NCI-H774 (cell line): ENCODE measurements at places on chromosomes 1 and 21.

- DNase-seq, result no peak
Measured at GRCh38 chr1:184219414-184219813, 167.4 kb upstream of the C1orf21 start.

DNA sequence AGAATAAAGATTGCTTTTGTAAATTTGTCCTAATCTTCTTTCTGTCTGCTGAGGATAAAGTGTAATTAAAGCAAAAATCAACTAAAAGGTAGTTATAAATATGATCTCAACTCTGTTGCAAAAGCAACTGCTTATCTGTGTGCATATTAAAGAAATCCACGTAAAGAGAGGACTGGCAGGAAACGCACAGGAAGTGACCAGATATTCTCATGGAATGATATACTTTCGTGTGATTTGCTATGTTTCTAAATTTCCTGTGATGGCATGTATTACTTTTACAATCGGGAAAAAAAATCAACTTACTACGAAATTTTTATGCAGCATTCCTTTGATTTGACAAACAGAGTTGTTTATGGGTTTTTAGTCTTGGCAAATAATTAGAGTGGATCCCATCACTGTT, 75.4 kb downstream of the RGS2 start:
- no peak for DNase-seq

- no peak for DNase-seq
Measured at GRCh38 chr1:212467843-212468482, 35.2 kb downstream of the NENF start.

- no peak for DNase-seq
Measured at GRCh38 chr1:238329671-238330070, 438.9 kb upstream of the ZP4 start.

DNA sequence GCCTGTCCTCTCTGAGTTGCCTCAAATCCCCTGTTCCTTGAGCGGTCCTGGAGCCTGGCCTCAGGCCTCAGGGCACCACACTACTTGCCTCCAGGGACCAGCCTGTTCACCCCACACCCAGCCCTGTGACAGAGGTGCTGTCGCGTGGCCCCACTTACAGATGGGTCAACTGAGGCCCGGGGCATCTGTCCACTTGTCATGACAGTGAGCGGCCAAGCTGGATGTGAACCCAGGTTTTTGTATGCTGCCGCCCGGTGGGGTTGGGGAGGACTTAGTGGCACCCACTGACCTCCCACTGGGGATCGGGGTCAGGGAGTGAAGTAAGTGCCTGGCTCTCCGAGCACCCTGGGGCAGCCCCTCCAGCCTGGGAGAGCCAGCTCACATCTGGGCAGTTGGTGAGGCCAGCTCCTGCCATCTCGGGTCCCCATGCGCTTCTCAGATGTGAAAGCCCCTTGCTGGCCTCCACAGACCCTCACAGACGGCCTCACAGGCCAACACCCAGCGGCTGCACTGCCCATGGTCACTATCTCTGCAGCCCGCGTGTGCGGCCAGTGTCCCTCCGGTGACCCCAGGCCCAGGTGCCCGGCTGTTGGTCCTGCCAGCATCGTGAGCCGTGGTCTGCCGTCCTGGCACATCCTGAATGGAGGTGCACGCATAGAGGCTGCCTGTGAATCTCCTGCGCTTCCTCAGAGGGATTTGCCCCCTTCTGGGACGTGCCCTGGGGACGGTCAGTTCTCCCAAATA, 9.3 kb upstream of the FAAP20 start:
- no peak for DNase-seq

DNA sequence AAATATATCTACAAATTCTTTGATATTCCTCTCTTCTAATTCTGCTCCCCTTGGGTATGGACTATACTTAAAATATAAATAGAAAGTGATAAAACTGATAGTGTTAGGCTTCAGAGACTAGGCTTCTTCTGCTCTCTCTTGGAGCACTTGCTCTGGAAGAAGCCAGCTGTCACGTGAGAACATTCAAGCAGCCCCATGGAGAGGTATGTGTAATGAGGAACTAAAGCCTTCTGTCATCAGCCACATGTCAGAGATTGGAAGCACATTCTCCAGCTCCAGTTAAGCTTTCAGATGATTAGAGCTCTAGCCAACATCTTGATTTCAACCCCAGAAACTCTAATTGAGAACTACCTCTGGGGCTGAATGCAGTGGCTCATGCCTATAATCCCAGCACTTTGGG, 34.3 kb downstream of the XKR8 start:
- DNase-seq, result no peak

GRCh38 chr1:11967028-11967547, 13.2 kb upstream of the MFN2 start:
- no peak for DNase-seq

DNA sequence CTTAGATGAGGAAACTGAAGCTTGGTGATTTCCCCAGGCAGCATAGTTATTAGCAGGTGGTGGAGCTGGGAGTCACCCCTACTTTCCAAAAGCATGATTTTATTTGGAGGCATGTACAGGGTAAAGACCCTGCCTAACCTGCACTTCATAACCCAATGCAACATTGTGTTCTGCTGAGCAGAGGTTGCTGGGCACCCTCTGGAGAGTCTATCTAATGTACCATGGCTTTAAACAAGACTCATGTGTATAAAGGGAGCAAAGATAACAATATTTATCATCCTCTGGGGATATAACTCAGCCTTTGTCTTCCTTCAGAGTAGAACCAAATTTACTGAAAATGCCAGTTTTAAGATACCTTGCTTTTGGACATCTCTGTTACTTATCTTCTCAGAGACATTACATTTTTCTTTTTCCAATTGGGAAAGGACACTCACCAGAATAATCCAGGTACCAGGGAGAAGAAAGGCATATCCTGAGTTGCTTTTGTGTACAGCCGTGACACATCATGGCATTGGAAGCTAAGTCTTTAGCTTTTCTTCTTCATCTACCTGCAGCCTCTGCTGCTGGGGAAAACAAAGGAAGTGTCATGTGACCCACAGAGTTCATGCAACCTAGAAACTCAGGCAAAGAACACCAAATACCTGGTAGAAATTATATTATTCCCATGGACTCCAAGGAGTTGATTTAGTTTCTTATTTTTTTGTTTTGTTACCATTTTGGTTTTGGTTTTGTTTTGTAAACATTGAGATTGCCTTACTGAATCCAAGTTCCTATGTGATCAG, 39.6 kb downstream of the ELAVL4 start:
- no peak for DNase-seq

DNA sequence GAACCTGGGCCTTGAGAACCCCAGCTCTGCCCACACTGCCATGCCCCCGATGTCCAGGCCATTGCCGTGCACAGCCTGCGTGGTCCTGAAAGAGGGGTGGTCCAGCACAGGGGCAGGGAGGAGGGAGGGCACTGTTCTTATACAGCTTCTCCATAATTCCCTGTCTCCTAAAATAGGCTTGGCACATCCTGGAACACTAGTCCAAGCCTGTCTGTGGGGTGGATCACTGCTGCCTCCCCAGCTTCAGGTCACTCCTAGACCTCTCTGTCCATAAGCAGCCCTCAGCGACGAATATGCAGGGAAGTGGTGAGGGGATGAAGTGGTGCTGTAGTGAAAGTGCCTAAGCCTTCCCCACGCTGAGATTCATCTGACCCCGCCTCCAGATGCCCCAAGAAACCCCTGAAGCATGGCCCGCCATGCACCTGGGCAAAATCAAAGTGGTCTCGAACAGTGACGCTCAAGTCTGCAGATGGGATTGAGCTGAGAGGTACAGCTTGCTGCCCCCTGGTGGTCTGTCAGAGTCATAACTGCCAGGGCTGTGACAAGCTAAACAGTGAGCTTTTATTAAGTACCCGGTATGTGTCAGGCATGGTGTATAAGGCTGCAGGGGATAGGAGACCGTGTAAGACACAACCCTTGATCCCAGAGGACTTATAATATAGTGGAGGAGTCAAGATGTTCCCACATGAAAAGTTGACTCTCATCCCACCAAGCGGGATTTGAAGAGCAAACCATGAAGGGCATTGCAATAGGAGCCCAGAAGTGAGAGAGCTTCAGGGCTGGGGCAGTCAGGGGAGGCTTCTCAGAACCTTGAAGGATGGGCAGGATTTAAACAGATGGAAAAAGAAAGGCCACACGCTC, 66.6 kb downstream of the FAM163A start:
- DNase-seq, result peak; percentile 68

DNA sequence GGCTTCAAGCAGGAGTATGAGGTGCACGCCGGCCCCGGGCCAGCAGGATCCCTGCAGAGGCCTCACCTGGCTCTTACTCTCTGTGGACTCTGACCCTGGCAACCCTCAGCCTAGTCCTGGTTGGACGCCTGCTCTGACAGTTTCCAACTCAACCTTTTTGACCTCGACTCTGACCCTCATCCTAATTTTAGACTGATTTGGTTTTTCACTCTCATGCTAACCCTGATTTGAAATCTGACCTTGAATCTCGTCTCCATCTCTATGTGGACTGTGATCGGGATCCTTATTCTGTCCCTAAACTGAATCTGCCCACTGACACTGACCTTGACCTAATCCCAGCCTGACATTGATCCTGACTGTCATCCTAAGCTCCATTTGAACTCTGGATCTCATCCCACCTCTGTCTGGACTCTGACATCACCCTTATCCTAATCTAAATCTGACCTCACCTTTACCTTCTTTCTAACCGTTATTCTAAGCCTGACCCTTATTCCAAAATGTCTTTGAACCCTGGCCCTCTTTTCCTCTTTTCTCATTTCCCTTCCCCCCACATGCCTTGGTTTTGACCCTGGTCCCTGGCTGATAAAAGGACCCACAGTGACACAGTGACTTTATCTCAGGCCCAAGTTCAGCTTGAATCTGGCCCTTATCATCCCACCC, 67.8 kb downstream of the PTPRU start:
- no peak for DNase-seq

DNA sequence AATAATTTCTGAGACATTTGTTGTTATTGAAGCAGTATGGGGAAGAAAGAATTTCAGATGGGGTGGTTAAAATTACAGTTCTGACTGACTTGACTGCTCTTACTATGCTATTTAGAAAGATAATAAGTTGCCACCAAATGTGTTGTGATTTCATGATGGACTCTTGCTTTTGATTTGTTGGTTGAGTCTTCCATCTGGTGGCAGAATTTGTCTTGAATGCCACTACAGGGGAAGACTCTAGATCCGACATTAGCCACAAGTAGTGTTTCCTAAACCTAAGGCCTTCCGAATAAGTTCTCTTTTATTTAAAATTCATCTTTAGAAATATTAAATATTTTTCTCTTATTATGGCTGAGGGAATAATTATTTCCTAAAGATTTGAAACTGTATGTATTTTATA, 190.9 kb upstream of the ADGRL4 start:
- no peak for DNase-seq

GRCh38 chr1:237527761-237528160, 363.0 kb downstream of the ZP4 start:
- no peak for DNase-seq

- DNase-seq, result no peak
Measured at GRCh38 chr1:230243583-230244353, 176.7 kb downstream of the GALNT2 start.

- no peak for DNase-seq
Measured at GRCh38 chr21:35994613-35995012, 65.7 kb downstream of the SETD4 start.

- no peak for DNase-seq
Measured at GRCh38 chr21:17542371-17543011, 29.6 kb downstream of the CXADR start.

- peak; percentile 45 for DNase-seq
Measured at GRCh38 chr1:37765916-37766664, 1.2 kb upstream of the EPHA10 start.

DNA sequence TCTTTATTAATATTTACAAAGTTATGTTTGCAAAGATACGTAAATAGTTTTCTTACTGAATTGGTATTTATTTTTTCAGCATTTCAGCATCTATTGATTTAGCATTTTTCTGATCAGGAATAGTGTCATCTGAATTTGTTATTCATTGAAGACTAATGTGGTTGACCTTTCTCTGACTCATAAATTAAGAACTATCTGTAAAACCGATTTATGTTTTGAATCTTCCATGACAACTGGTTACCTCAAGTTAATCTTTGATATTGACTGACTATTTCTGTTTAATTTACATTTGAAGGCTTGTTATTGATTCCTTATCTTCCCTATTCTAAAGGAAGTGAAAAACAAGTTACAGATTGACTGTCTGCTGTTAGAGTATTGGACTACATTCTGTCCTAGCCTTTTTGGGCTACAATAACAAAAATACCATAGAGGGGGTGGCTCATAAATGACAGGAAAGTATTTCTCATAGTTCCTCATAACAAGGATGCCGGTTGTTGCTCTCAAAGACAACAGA, 1131.4 kb downstream of the PLA2G4A start:
- DNase-seq, result no peak

GRCh38 chr1:86062453-86062852, 94.1 kb downstream of the COL24A1 start:
- DNase-seq, result no peak

DNA sequence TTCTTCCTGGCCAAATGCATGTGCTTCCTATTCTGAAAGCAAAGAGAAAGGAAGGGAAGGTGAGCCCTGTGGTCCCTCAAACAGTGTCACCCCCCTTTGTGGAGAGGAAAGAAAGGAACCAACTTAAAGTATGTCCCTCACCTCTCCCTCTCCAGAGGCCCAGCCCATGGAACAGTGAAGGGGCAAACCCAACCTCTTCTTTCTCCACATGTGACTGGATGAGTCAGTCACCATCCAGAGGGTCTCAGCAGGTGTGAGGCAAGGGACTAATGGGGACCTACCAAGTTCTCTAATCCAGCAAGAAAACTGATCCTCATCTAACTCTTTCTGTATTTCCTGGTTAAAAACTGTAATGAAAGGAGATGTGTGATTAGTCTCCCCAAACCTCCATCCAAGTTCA, 145.7 kb downstream of the EDEM3 start:
- DNase-seq, result no peak

DNA sequence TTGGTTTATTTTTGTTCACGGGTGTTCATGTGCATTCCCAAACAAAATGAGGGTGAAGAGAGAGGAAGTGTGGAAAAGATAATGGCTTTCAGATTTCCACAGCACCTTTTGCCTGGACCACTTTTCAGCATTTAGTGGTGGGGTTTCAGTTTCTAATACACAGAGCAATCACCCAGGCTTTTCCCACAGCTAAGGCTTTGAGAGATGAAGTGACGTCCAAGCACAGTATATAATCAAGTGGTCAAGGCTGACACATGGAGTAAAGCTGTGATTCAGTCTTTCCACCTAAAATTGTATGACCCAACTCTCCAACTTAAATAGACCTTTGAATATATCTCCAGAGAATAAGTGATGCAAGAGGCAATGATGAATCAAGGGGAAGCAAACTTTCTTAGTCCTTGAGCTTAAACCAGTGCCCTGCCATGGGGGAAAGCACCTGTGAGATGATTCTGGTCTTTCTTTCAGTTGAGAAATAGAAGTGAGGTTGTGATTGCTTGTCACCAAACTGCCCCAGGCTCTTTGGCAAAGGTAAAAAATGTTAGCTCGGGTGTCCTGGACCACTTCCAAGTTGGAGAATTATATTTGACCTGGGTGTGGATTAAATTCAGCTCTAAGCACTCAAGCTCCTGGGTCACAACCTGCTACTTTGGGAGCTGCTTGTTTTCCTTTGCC, 2.4 kb upstream of the PIK3R3 start:
- DNase-seq, result peak; percentile 42

DNA sequence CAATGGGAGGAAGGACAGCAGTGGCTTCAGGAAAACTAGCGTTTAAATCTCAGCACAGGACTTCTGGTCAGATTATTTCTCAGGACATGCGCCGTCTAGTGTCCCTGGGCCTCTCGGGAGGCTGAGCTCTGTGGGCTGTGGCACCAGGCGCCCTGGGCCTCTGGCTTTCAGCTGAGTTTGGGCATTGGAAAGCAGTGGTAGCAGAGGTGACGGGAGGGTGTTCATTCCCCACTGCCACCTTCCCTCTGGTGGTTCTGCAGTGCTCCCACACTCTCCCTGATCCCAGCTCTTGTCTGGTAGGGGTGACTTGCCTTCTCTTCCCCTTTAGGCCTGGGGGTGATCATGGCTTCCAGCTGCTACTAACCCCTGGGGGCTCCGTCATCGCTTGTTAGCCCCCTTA, 42.2 kb upstream of the USP1 start:
- no peak for DNase-seq
